ENCODE measurements at places on chromosomes 13 and 19. TPM values are rescaled to one million over a fixed set of nuclear protein-coding genes. Genes with fewer than 3 reads are reported as not detected.

- peaks cover 89% of the 10 kb centered on the region for H3K4me1 ChIP-seq
- no peak overlapping the region for H3K4me3 ChIP-seq
- peaks cover 37% of the 10 kb centered on the region for H3K36me3 ChIP-seq
- peak overlapping the region; percentile 16 for H3K27ac ChIP-seq
Observed at GRCh38 chr13:45333977-45334922, 6.7 kb downstream of the TPT1 start.

The ZNF792 gene
- total RNA-seq, result 19.6 TPM

DNA sequence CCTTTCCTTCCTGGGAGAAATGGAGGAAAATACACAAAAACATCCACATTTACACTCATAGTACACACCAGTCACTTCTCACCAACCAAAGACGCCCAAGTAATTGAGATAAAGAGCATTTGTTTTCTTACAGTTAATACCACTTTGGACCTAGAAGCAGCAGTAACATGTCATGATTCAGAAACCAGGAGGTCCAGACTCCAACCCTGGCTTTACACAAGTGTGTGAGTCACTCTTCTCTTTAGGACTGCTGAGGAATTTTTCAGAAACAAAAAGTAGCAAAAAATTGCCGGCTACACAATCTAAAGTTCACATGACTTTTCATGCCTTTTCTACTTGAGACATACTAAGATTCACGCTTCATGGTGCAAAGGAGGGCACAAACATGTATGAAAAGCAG lies 42.1 kb downstream of the TUBGCP3 start:
- H3K27ac ChIP-seq, result no peak overlapping the region
- H3K4me1 ChIP-seq, result no peaks in the 10 kb centered on the region
- H3K4me3 ChIP-seq, result no peak overlapping the region

The PRTN3 gene
- total RNA-seq, result not detected

DNA sequence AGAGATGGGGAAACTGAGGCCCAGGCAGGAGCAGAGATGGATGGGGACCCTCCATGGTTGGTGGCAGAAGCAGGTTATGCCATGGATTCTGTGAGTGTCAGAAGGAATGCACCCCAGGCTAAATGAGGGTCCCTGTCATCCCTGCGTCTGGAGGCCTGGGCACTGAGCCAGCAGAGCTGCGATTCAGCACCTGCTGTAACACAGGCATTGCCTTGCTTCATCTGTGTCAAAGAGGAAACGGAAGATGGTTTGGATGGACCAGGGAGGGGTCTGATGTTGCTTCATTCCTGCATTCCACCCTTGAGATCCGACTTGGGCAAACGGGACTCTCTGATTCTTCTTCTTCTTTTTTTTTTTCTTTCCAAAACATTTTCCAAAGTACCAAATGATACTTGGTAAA lies 1.2 kb downstream of the C5AR1 start:
- H3K4me1 ChIP-seq, result no peaks in the 10 kb centered on the region
- H3K36me3 ChIP-seq, result no peaks in the 10 kb centered on the region
- no peak overlapping the region for H3K27ac ChIP-seq
- DNase-seq, result no peak

GRCh38 chr19:31378404-31378803 lies 29.2 kb upstream of the TSHZ3 start:
- H3K27me3 ChIP-seq, result no peaks in the 10 kb centered on the region
- no peaks in the 10 kb centered on the region for H3K36me3 ChIP-seq
- no peaks in the 10 kb centered on the region for H3K4me1 ChIP-seq
- H3K27ac ChIP-seq, result no peak overlapping the region
- H3K4me3 ChIP-seq, result no peak overlapping the region

The ZNF69 gene
- 1.2 TPM for total RNA-seq

GRCh38 chr13:39540929-39541605 lies 61.9 kb downstream of the LHFPL6 start:
- no peak overlapping the region for H3K4me3 ChIP-seq
- H3K27me3 ChIP-seq, result no peaks in the 10 kb centered on the region
- H3K36me3 ChIP-seq, result no peaks in the 10 kb centered on the region
- DNase-seq, result peak; percentile 7
- no peaks in the 10 kb centered on the region for H3K4me1 ChIP-seq

The SUGP2 gene
- total RNA-seq, result 79.7 TPM

DNA sequence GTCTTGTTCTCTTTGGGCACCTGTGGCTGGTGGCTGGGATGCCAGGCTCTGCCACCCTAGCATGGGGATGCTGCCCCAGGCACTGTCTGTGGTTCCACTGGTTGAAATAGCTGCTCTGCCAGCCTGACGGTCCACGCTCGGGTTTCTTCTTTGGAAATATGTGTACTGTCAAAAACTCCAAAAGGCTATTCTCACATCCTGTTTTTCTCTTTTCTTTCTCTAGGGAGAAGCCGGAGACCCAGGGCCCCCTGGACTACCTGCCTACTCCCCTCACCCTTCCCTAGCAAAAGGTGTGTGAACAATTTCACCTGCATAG lies 115.0 kb downstream of the RAB20 start:
- H3K27ac ChIP-seq, result no peak overlapping the region
- peaks cover 26% of the 10 kb centered on the region for H3K36me3 ChIP-seq
- no peaks in the 10 kb centered on the region for H3K27me3 ChIP-seq
- H3K4me1 ChIP-seq, result peaks cover 11% of the 10 kb centered on the region
- no peak overlapping the region for H3K4me3 ChIP-seq
- no peak for DNase-seq

DNA sequence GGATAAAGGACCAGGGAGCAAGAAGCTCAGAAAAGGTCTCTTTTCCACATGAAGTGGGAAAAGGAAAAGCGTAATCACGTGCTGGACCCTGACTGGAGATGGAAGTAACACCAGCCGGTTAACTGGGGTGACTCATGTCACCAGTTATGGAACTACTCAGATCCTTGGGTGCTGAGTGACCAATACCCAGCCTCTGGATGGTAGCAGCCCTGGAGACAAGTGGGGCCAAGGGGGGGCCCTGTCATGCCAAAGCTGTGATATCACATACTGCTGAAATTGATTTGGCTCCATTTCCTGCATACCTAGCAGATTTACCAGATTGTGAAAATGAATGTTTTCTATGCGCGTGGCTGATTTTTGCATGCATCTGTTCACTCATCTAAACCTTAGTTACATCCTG lies 158.9 kb downstream of the ZIC5 start:
- H3K27me3 ChIP-seq, result no peaks in the 10 kb centered on the region
- no peak overlapping the region for H3K4me3 ChIP-seq
- no peaks in the 10 kb centered on the region for H3K4me1 ChIP-seq

DNA sequence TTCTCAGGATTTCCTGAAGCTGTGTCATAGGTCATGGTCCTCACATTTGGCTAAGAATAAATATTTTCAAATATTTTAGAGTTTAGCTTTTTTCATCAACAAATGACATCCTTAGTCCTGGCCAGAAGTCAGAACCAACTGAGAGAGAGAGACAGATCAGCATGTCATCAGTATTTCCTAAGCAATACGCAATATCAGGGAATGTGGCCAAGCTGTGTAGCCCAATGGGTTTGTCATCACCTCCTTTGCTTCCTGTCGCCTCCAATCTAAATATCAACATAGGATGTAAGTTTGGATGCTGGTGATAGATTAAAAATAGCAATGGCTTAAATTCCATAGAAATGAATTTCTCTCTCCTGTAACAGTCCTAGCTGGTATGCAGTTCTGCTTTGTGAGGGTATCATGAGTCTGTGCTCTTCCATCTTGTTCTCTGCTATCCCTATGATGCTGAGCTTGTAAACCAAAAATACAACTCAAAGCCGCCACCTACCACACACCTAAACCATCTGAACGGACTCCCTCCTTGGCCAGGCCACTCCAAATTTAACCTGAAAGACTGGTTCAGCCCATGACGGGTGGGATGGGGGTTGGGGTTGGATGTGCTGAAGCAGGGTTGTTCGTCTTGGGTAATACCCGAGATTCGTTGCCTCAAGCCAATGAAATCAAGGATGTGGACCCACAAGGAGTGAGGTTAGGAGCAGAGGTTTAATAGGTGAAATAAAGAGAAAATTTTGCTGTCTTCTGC lies 10.0 kb upstream of the IGSF23 start:
- H3K4me1 ChIP-seq, result peaks cover 55% of the 10 kb centered on the region
- DNase-seq, result peak; percentile 98
- H3K4me3 ChIP-seq, result no peak overlapping the region
- no peaks in the 10 kb centered on the region for H3K27me3 ChIP-seq
- H3K27ac ChIP-seq, result peak overlapping the region; percentile 93
- H3K36me3 ChIP-seq, result no peaks in the 10 kb centered on the region

GRCh38 chr13:25190771-25191170 lies 18.7 kb upstream of the AMER2 start:
- H3K27me3 ChIP-seq, result peaks cover 2% of the 10 kb centered on the region
- no peaks in the 10 kb centered on the region for H3K4me1 ChIP-seq
- H3K27ac ChIP-seq, result no peak overlapping the region
- H3K4me3 ChIP-seq, result no peak overlapping the region
- DNase-seq, result no peak

DNA sequence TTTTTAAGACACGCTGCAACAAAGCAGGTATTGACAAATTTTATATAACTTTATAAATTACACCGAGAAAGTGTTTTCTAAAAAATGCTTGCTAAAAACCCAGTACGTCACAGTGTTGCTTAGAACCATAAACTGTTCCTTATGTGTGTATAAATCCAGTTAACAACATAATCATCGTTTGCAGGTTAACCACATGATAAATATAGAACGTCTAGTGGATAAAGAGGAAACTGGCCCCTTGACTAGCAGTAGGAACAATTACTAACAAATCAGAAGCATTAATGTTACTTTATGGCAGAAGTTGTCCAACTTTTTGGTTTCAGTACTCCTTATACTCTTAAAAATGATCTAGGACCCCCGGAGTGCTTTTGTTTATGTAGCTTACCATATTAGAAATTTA lies 1.2 kb downstream of the BRCA2 start:
- no peaks in the 10 kb centered on the region for H3K27me3 ChIP-seq
- DNase-seq, result no peak
- H3K27ac ChIP-seq, result peak overlapping the region; percentile 88
- H3K4me3 ChIP-seq, result peak overlapping the region; percentile 37

The RASGRP4 gene
- total RNA-seq, result not detected
